ENCODE measurements at places on chromosomes 5 and 9.

- DNase-seq, result no peak
Observed at GRCh38 chr9:76707510-76707909, 56.7 kb upstream of the PCA3 start.

DNA sequence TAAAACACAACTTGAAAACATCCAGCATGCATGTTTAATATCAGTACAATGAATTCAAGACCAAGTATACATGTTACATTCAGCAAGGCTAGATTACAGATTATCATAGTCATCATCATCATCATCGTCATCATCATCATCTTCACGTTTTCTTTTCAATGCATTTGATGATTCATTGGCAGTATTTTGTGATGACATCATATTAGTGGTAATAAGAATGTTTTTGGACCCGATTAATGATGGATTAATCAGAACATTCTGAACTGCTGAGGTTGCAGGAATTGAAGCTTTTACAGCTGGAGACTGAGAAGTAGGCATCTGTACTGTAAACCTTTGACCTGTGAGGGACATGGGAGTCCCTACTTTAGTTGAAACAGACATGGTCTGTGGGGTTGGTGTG lies 4.5 kb downstream of the AK6 start:
- DNase-seq, result no peak

DNA sequence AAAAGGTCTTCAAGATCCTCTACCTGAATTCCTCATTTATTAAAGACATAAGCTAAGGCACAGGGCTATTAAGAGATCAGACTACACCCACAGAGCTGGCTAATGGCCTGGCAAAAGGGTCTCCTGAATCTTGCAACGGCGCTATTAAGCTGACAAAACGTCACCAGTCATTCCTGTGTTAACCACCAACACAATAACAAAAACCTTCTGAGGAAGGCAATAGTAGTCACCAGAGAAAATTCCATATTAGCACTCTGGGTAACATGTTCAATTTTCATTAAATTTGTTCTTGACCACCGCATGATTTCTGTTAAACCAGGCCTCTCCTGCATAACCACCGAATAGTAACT lies 77.0 kb downstream of the GNAQ start:
- no peak for DNase-seq

DNA sequence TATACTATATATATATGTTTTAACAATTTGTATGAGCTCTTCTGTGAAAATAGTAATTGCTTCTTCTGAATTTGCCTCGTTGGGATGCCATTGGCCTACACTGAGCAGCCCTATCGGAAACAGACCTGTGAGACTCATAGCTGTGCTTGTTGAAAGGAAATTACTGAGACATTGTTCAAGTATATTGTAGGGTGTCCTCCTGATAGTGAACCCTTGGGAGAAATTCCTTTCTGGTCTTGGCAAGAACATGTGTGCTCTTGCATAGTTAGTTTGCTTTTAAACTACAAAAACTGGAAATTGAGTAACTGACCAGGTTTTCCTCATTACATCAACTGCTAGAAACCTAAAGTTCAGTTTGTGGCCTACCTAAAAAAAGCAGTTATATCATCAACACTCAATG lies 160.9 kb downstream of the LURAP1L start:
- no peak for DNase-seq

DNA sequence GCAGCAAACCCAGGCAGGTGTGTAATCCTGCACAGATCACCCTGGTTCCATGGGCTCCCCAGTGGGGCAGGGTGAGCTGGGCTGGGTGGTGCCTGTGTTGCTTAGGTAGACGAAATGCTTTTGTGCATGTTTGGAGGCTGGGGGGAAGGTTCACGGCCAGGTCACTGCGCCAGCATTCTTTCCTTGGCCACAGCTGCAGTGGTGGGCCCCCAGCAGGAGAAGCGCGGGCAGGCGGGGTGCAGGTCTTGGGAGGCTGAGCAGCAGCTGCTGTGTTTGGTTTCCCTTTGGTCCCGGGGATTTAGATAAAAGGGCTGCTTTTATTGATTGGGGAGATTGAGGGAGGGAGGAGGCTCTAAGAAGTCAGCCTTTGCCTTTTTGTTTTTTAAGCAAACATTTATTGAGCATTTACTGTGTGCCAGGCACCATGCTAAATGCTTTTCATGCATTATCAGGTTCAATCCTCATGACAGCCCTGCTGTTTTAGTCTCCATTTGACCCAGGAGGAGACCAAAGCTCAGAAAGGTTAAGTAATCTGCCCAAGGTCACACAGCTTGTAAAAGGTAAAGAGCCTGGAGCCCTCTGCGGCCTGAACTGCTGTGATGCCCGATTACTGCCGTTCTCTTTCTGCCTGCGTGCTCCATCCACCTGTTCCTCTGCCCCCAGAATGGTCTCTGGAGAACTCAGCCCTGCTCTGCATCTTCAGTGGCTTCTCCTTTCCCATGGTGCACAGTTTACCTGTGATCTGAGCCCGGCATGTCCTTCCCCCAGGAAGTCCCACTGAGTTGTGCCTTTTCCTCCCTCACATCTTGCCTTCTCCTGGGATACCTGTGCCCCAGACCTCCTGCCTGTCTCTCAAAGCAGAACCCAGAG lies 94.4 kb downstream of the MACROH2A1 start:
- DNase-seq, result no peak

DNA sequence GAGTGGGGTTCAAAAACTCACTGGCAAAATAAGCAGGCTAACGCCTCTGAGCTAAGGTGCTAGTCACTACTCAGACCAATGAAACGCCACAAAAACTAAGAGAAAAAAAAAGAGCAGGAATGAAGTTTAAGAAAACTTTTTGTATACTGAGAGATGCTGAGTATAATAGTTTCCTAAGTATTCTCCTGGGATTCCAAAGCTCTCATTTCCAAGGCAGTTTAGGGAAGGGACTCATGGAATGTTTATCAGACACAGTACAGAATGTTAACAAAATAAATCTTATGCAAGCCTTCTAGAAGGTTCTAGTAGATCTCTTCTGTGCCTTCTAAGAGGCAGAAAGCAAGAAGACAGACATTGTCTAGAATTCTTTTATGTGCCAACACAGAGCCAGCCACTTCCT lies 361.9 kb downstream of the MTRR start:
- DNase-seq, result no peak

DNA sequence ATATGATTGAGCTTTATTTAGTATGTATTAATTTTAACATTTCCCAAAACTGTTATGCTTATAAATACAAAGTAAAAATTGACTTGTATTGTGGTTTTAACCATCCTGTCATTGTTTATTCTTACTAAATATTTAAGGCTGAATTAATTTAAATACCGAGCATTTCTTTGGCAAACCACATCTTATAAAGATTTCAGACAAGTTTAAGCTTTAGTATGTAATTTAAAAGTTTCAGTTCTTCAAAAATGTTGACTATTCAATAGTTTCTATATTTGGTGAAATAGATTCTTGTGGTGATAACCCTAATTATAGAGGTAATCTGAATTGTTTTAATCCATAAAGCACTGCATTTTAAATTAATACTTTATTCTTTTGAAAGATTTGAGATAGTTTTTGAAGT lies 65.5 kb downstream of the CCNH start:
- no peak for DNase-seq

- DNase-seq, result no peak
Observed at GRCh38 chr9:76403352-76403751, 9.1 kb upstream of the RFK start.

- DNase-seq, result no peak
Observed at GRCh38 chr9:114434878-114435311, 47.1 kb upstream of the AKNA start.

GRCh38 chr9:6605202-6605601 lies 40.3 kb downstream of the GLDC start:
- no peak for DNase-seq

GRCh38 chr9:385818-386398 lies 171.2 kb downstream of the DOCK8 start:
- DNase-seq, result no peak

GRCh38 chr9:77933019-77933418 lies 98.6 kb downstream of the GNAQ start:
- DNase-seq, result no peak

DNA sequence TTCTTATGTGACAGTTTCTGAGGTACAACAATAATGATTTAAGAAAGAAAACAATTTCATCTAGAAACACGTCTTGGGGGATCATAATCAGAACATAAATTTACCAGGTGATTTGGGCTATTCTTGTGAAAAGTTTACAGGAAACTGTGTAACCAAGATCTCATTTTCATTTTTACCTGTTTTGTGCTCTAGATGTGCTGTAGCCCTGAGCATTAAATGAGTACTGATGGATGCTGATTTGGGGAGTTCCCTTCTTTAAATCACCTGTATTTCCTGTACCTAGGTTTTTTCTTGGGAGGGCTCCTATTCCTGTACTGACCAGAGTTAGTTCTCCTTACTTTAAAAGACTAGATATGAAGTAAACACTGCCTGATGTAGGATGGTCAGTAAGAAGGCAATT lies 12.7 kb downstream of the MATR3 start:
- DNase-seq, result no peak

GRCh38 chr9:1535051-1535450 lies 480.1 kb upstream of the SMARCA2 start:
- no peak for DNase-seq

GRCh38 chr5:81517462-81517861 lies 123.5 kb upstream of the ACOT12 start:
- DNase-seq, result no peak

DNA sequence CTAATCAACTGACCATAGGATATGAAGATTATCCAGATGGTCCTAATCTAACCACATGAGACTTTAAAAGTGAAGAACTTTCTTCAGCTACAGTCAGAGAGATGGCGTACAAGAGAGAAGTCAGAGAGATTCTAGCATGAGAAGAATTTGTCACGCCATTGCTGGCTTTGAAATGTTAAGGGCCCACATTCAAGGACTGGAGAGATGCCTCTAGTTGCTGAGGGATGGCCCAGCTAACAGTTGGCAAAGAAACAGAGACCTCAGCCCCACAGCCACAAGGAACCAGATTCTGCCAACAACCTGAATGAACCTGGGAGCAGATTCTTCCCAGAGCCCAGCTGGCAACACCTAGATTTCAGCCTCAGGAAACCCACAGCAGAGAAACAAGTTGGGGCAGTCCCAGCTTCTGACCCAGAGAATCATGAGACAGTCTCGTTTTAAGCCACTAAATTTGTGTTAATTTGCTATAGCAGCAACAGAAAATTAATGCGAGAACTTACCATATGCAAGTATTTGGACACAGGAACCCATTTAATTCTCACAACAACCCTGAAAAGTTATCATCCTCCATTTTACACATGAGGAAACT lies 132.0 kb downstream of the MLLT3 start:
- DNase-seq, result no peak

DNA sequence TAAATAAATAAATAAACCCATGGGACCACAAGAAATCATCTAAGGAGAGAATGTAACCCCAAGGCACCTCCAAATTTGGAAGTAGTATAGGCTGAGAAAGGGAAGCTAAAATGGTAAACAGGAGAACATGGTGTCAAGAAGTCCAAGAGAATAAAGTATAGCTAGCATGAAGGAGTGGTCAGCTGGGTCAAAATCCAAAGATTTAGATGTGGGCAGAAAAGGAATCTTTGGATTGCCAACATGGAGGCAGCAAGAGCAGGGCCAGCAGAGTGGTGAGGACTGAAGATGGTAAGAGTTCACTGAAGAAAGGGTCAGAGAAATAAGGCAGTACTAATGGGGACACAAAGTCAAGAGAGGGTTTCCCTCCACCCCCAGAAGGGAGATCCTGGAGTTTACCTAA lies 53.0 kb downstream of the TSSK1B start:
- no peak for DNase-seq

DNA sequence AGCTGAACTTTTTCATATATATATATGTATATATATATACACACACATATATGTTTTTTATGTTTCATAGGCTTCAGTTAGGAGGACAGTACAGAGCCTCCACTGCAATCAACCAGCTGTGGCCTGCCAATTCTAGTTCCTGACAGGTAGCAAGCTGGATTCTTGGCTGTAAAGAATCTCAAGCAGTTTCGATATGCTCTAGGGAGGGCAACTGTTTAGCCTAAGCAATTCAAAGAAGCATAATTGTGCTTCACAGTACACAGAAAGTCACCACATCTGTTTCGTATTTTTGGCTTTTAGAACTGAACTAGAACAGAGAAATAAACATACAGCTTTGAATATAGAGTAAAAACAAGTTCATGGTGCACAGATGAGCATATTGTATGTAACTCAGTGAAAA lies 152.4 kb upstream of the ARRDC3 start:
- no peak for DNase-seq

DNA sequence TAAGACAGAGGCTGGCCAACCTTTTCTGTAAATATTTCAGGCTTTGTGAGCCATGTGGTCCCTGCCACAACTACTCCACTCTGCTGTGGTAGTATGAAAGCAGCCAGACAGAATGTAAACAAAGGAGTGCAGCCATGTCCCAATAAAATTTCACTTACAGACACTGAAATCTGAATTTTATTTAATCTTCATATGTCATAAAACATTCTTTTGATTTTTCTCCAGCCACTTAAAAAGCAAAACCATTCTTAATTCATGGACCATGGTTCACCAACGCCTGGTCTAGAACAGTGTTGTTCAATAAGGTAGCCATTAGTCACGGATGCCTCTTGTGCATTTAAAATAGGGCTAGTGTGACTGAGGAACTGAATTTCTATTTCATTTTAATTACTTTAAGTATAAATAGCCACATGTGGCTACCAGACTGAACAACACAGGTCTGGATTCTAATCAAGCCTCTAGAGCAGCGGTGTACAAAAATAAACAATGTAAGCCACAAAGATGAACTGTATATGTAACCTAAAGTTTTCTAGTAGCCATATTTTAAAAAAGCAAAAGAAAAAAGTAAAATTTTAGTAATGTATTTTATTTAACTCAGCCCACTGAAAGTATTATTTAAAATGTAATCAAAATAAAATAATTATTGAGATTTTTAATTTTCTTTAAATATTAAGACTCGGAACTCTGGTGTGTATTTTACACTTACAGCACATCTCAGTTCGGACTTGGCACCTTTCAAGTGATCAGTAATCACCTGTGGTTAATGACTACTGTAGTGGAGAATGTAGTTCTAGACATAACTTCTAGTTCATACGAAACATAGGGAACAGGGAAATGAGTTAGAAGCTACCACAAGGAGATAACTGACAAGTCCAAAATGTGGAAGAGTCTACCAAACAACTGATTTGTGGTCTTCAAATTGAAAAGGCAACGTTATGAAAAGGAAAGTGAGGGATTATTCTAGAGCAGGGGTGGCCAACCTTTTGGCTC lies 14.3 kb downstream of the GEMIN5 start:
- no peak for DNase-seq

DNA sequence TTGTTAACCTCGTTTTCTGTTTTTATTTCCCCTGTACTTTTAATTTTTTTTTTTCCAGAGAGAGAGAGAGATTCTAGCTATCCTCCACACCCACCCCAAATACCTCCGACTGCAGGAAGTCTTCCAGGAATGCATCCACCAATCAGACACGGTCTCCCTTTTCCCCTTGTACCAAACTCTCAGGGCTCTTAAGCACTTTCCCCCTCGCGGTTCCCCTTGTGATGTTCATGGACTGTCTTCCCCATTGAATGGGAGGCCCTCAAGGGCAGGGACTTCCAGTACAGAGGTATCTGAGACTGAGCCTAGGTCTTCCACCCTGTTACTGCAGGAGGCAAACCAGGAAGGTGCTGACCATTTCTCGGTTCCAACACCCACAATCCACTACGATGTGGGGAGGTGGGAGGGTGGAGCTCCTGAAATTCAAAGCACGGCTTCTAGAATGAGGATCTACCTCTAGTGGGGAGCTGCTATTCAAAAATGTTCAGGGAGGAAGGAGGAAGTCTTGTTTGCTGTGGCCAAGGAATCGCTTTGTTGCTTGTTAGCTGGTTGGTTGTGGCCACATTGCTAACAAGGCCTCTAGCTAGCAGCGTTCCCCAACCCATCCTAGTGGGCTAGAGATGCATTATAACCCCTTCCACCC lies 37.5 kb upstream of the PTGS1 start:
- no peak for DNase-seq

Data from activated T-helper 1 cell treated with anti-CD3 and anti-CD28 coated beads, Interleukin-2, amount 50 U/mL, for 16 hours (primary cell).